ENCODE measurements at places on chromosomes 16 and 17.

- no peak for DNase-seq
Observed at GRCh38 chr16:88936556-88937205, 40.3 kb downstream of the CBFA2T3 start.

- DNase-seq, result no peak
Observed at GRCh38 chr17:78412403-78412802, 34.0 kb downstream of the PGS1 start.

- no peak for DNase-seq
Observed at GRCh38 chr17:909642-910323, 69.8 kb downstream of the NXN start.

DNA sequence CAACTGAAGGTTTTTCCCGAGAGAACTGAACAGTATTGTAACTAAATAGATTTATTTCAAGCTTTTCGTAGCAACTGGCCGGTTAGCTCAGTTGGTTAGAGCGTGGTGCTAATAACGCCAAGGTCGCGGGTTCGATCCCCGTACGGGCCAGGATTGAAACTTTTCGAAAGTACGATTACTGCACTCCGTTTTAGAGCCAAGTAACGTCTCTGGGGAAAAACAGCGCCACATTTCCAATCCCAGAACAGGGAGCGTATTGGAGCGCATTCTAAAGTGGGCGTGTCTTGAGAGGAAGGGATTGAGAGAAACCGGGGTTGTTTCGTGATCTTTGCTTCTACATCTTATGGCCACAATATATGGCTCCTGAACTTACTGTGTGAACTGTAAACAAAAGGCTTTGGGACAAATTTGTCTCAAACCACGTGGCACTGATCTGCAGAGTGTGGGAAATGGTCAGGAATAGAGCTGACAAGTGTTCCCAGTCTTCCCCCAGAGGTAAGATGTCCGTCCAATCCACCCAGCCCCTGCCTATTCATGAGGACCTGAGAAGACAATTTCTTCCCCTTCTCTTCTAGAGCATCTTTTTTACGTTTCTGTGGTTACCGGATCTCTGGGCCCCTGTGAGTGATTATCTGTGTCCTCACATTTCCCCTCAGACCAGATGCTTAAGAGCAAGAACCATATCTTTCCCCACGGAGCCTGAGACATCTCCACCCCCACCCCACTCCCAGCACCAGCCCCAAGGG is 2.3 kb downstream of the BORCS6 start:
- peak; percentile 78 for DNase-seq

DNA sequence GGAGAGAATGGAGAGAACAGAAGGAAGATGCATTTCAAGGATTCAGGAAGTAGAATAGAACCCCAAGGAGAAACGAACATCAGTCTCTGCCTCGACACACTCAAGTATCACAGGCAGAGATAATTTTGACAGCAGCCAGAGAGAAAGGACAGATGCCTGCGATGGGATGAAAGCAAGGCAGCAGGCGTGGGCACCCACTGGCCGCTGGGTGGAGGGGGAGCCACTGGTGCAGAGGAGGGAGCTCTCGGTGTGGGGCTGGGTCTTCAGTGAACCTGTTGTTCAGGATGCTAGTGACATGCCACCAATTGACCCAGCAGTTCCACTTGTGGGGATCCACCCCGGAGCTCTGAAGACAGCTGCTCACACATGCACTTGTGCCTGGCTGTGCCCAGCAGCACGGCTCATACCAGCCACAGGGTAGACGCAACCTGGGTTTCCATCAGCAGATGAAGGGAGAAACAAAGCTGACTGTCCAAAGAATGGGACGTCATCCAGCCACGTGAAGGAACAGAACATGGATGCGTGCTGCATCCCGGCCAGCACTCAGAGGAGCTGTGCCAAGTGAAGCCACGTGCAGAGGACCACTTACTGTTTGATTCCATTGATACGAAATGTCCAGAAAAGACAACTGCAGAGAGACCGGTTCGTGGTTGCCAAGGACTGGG is 127.0 kb downstream of the BANP start:
- DNase-seq, result no peak

GRCh38 chr17:57918017-57918895 is 37.0 kb downstream of the CUEDC1 start:
- DNase-seq, result no peak

GRCh38 chr16:50822671-50823070 is 80.8 kb downstream of the CYLD start:
- no peak for DNase-seq

- DNase-seq, result no peak
Observed at GRCh38 chr17:17169396-17169795, 36.7 kb downstream of the PLD6 start.

- DNase-seq, result no peak
Observed at GRCh38 chr17:41096055-41096454, 1.9 kb downstream of the KRTAP4-8 start.

DNA sequence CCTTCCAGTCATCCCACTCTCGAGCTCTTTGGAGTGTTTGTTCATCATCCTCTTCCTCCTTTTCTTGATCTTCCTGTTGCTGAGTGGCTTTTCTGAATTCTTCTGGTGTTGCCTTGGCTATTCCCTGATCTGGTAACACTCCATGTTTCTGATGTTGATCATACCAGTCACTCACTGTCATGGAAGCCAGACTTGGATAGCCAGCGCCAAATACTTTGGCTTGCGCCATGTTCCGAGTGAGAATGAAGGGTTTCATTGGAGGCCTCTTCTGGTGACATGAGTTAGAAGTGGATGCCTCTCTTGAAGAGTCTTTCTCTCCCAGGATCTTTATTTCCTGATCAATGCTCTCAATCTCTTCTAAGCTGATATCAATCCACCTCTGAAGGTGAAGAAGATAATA is 31.2 kb downstream of the TEX14 start:
- DNase-seq, result no peak

GRCh38 chr17:7308625-7309433 is 1.4 kb downstream of the EIF5A start:
- peak; percentile 85 for DNase-seq

DNA sequence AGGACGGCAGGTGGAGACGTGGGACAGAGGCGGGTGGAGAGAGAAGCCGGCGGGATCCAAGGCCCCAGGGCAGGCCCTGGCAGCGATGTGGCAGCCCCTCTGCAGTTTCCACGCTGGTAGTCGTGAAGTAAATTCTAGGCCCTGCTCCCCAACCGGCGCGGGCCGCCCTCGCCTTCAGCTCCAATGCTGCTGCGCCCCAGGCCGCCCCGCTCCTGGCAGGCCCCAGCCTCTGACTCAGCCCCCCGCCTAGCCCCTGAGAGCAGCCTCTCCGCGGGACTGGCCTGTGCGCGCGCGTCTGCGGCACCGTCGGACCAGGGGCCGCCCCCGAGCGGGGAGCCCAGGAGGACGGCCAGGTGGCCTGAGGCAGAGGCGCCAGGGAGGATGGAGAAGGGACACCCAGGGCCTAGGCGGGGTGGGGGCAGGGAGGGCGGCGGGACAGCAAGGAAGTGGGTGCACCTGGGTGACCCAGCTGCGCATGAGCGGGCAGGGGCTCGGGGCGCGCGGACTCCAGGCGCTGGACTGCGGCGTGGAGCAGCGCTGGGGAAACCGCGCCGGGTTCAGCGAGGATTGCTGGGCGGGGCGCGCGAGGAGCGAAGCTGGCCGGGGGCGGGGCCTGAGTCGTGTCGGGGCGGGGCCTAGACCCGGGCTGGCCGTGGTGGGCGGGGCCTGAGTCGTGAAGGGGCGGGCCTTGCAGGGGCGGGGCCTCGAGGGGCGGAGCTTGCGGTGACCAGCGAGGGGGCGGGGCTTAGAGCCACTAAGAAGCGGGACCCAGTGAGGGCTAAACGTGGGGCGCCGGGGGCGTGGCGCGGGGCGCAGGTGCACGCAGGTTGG is 29.6 kb downstream of the ZNF778 start:
- peak; percentile 95 for DNase-seq

GRCh38 chr16:15495898-15496297 is 61.5 kb downstream of the BMERB1 start:
- DNase-seq, result no peak

DNA sequence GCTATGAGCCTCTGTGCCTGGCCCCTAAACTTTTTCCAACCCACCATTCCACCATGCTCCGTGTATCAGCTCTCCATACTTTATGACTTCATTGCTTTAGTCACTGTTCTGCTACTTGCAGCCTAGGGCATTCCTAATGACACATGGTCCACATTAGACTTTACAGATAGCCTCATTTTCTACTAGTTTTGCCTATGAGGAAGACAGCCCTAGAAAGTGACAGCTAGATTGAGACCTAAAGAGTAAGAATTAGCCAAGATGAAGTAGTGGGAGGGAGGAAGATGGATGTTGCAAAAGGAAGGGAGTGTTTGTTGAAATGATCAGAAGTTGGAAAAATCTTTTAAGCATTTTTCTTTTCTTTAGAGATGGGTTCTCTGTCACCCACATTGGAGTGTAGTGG is 11.0 kb downstream of the C16orf54 start:
- no peak for DNase-seq

- no peak for DNase-seq
Observed at GRCh38 chr17:1626333-1626732, 2.3 kb downstream of the SLC43A2 start.

GRCh38 chr16:9964426-9964825 is 217.8 kb downstream of the GRIN2A start:
- DNase-seq, result no peak

- no peak for DNase-seq
Observed at GRCh38 chr17:82718986-82719685, 2.6 kb downstream of the FN3KRP start.

- DNase-seq, result no peak
Observed at GRCh38 chr17:77916264-77916663, 42.2 kb upstream of the TNRC6C start.

GRCh38 chr16:80459966-80460365 is 80.8 kb upstream of the DYNLRB2 start:
- no peak for DNase-seq

DNA sequence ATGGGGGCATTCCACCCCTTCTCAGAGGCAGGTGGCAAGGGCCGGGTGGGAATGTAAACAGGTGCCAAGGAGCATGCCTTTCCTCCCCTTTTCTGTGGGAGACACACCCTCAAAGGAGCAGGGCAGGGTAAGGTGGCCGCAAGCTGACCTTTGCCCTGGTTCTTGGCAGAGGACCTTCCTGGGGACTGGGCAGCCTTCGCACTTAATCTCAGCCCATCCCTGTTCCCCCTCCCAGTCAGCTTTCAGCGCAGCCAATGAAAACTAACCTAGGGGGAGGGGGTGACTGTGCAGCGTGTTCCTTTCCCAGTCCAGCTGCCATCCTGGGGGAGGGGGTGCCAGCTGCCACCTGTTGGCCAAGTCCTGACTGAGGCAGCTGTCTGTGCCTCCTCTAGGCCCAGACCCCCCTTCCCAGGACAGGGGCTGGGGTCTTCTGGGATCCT is 2.8 kb downstream of the TRAF4 start:
- DNase-seq, result no peak

GRCh38 chr17:15298176-15298575 is 33.0 kb upstream of the PMP22 start:
- DNase-seq, result no peak

DNA sequence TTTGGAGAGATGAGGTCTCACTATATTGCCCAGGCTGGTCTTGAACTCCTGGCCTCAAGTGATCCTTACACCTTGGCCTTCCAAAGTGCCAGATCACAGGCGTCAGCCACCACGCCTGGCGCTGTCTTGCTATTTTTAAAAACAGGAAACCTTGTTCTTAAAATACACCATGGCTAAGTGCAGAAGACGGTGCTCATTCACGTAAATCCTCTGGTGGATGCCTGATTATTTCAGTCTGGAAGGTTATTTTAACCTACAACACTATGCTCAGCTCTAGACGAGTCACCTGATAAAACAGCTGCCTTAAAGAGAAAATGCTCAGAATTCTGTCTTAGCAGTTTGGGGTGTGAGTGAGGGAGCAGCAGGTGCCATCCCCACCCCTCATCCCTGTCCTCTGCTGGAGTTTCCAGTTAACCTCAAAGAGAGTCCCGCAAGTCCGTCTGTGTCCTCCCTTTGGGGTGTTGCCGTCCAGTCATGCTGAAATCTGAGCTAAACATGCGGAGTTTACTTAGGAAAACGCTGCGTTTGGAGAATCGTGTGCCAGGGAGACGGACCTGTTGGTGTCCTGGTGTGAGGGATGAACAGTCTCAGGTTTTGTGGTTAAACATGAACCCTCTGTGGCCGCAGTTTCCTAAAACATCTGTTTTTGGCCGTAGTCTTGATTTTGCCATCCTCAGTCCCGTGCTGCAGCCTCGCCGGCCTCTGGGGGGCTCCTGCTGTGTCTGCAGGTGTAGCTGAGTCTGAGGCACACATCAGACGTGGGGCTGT is 17.1 kb downstream of the SPG7 start:
- no peak for DNase-seq

GRCh38 chr17:67281053-67281452 is 36.1 kb upstream of the HELZ start:
- DNase-seq, result no peak

- no peak for DNase-seq
Observed at GRCh38 chr16:85525420-85526184, 87.5 kb upstream of the GSE1 start.

GRCh38 chr17:34741967-34742366 is 162.6 kb downstream of the TMEM132E start:
- no peak for DNase-seq

DNA sequence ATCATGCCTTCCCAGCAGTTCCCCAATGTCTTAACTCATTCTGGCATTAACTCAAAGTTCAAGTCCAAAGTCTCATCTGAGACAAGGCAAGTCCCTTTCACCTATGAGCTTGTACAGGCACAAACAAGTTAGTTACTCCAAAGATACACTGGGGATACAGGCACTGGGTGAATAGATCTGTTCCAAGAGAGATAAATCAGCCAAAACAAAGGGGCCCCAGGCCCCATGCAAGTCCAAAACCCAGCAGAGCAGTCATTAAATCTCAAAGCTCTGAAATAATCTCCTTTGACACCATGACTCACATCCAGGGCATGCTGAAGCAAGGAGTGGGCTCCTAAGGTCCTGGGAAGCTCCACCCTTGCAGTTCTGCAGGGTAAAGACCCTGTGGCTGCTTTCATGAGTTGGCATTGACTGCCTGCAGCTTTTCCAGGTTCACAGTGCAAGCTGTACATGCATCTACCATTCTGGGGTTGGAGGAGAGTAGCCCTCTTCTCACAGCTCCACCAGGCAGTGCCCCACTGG is 332.2 kb upstream of the KIF2B start:
- no peak for DNase-seq

DNA sequence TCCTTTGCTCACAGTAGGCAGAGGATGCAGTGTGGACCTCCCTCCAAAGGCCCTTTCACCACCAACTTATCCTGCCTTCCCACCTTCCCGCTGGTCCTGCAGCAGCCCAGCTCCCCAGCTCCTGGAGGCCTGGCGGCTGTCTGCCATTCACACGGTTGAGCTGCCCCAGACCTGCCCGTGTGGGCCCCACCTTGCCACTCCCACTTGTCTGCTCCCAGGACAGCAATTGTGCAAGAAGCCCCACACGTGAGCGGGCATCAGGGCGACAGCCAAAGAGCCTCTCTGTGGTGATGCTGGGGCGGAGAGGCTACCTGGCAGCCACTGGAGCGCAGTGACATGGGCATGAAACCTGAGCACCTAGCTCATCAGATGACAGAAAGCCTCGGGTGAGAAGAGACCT is 248.6 kb upstream of the MAF start:
- DNase-seq, result no peak

All from T follicular helper cell (primary cell).